GM19239 (cell line): ENCODE measurements at places on chromosomes 16 and 17.

GRCh38 chr16:79347277-79347676 lies 253.3 kb downstream of the MAF start:
- DNase-seq: no peak

- no peak for DNase-seq
Measured at GRCh38 chr16:4604401-4604800, 10.3 kb downstream of the UBALD1 start.

DNA sequence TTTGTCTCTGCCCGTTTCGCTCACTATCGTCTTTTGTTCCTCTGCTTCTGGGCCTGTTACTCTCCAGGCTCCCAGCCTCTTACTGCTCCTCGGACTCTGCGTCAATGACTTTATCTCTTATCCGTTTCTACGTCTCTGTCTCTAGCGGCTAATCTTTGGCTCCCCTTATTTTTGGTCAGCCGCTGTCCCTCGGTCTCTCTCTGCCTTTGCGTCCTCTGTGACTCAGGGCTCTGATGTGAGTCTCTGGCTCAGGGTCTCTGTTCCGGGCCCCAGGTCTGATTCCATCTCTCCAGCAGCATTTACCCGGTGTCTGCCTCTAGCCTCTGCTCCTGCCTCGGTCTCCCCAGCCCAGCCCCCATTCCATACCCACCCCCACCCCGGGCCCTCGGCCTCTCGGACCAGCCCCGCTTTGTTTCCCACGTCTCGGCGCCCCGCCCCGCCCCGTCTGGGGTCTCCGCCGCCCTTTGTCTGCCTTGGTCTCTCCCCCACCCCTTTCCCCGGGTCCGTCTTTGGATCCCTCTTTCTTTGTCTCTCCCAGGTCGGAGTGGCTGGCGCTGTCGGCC lies 547 bp upstream of the ZNF48 start:
- DNase-seq: no peak

DNA sequence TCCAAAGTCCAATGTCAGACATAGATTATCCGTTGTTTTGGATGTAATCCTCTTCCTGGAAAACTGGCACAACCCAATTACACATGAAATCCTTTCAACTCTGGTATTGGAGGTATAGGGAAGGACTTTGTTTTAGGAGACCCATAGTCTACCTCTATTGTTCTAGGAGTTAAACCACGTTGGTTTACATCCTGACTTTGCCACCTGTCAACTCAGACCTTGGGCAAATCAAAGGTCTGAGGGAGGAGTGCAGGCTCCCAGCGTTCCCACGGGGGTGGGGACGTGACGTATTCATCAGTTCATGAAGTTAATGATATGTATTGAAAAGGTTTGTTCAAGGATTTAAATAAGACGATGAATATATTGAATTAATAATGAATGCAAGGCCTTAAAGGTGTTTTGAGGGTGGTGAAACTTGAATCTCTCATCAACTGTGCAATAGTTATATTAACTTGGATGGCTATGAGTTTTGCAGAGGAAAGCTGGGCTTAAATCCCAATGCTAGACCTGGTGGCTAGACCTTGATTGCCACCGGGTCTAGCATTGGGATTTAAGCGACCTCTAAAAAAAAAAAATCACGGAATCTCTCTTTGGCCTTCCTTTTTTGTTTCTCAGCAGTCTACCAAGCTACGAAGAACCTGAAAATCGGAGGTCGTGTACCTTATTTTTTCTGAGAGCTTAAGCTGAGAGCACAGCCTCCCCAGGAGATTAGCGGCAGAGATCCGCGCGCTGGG lies 744 bp upstream of the NF1 start:
- DNase-seq: no peak

GRCh38 chr16:12262454-12263180 lies 286.1 kb downstream of the SNX29 start:
- DNase-seq: no peak

DNA sequence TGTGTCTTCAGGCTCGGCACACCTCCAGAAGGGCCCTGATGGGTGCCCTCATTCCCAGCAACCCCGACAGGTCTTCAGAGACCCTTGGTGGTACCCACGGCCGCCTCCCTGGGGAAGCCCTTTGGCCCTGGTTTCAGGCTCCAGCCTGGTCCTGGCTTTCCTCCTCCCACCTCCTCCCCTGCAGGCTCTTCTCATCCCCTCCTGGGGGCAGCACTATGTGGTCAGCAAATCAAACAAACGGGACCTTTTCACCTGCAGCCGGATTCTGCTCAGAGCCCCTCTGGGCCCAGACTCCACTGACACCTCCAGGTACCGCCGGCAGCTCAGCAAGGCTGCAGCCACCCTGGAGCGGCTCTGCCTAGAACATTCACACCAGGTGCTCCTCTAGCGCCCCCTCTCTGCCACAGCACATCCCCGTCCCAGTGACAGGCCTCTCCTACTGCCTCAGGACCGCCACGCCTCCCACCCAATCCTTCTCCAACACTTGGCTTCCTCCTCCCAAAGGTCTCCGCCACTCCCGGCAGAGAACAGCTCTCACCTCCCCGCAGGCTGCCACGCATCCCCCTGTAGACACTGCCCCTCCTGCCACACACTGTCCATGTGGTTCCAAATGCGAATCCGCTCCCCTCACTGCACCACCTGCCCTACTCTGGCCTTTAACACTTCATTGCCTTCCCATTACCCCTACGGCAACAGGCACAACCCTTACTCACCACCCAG lies 12.0 kb downstream of the CORO7 start:
- DNase-seq: no peak

GRCh38 chr16:53988136-53988535 lies 284.2 kb downstream of the FTO start:
- DNase-seq: no peak

GRCh38 chr17:13334374-13334773 lies 267.4 kb downstream of the HS3ST3A1 start:
- no peak for DNase-seq
